ENCODE measurements at places on chromosomes 2 and 18.

- DNase-seq = no peak
Observed at GRCh38 chr2:72035518-72036172, 112.0 kb downstream of the CYP26B1 start.

DNA sequence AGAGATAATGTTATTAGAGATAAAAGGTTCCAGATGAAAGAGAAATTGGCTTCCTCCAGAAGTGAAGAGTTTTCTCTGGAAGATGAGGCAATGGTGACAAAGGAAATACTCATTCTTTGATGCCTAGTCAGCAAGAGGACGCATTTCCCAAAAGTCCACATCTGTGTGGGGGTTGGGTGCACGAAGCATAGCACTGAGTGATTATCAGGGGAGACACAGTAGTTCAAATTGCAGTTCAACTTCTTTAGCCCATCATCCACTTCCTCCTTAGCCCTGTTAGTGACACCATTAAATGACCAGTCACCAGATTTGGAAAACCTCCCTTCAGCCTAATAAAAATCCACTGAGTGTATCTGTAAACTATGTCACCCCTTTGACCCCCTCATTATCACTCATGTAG is 80.9 kb upstream of the PHLPP1 start:
- no peak for DNase-seq

GRCh38 chr2:84687498-84688149 is 171.3 kb downstream of the DNAH6 start:
- DNase-seq = no peak

GRCh38 chr2:240131941-240132650 is 4.0 kb downstream of the COPS9 start:
- DNase-seq = no peak

GRCh38 chr2:182587831-182588230 is 128.2 kb upstream of the DNAJC10 start:
- peak; percentile 89 for DNase-seq

- DNase-seq = peak; percentile 80
Observed at GRCh38 chr2:217886720-217887309, 116.0 kb downstream of the TNS1 start.

GRCh38 chr2:151614606-151615306 is 119.5 kb downstream of the NEB start:
- DNase-seq = no peak

DNA sequence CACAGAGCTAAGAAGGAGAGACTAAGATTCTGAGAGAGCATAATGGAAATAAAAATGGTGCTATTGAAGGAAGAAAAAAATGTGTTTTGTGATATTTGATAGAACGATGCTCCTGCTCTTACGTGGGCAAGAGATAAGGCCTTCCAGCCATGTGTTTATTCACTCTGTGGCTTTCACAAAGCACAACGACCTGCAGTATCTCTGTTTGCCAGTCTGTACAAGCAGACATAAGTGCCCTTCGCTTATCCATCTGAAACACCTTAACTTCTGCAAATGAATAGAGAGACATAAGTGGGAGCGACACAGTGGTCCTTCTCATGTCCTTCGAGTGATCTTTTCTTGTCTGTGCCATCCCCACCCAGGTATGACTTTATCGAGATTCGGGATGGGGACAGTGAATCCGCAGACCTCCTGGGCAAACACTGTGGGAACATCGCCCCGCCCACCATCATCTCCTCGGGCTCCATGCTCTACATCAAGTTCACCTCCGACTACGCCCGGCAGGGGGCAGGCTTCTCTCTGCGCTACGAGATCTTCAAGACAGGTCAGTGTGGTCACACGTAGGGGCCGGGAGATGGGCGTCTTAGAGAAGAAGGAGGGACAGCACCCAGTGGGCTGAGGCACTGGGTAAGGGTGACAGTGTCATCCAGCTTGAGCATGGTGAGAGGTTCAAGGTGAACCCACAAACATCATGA is 33.7 kb downstream of the NRP2 start:
- no peak for DNase-seq

GRCh38 chr2:234257859-234258561 is 207.5 kb downstream of the SPP2 start:
- peak; percentile 98 for DNase-seq

GRCh38 chr2:237156857-237157779 is 71.4 kb downstream of the COPS8 start:
- DNase-seq = no peak

DNA sequence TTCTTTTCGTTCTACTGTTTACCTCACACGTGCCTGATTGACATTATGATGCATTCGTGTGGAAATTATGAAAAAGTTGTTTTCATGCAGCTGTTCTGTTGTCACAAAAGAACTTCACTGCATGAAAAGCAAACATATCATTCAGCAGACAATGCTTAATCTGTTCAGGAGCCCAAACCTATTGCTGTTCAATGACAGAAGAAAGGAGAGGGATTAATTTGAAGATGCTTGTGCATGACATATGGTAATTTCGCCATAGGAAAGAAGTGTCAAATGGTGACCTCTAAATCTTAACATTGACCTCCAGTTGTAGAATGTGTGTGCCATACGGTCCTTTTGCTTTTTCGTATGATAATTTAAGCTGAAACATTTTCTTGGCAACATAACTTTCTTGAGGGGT is 124.5 kb downstream of the WDR7 start:
- DNase-seq = no peak

DNA sequence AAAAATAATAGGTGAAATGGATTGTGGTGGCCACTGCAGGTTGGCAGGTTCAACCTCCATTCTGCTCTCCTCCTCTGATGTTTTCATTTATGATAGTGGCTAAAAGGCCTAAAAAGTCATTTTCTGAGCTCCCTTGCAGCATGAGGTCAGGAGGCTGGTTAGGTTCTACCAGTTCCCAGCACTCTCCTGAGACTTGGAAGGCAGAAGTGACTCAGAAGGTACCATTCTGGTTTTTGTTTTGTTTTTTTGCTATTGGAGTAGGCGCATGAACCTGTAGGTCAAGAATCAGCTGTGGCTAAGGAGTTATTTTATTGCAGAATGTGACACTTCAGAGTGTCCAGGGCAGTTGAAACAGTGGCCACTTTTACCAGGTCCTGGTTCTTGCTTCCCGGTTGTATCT is 181.9 kb downstream of the CCDC102B start:
- DNase-seq = no peak

- no peak for DNase-seq
Observed at GRCh38 chr2:101744832-101745231, 47.3 kb downstream of the MAP4K4 start.

DNA sequence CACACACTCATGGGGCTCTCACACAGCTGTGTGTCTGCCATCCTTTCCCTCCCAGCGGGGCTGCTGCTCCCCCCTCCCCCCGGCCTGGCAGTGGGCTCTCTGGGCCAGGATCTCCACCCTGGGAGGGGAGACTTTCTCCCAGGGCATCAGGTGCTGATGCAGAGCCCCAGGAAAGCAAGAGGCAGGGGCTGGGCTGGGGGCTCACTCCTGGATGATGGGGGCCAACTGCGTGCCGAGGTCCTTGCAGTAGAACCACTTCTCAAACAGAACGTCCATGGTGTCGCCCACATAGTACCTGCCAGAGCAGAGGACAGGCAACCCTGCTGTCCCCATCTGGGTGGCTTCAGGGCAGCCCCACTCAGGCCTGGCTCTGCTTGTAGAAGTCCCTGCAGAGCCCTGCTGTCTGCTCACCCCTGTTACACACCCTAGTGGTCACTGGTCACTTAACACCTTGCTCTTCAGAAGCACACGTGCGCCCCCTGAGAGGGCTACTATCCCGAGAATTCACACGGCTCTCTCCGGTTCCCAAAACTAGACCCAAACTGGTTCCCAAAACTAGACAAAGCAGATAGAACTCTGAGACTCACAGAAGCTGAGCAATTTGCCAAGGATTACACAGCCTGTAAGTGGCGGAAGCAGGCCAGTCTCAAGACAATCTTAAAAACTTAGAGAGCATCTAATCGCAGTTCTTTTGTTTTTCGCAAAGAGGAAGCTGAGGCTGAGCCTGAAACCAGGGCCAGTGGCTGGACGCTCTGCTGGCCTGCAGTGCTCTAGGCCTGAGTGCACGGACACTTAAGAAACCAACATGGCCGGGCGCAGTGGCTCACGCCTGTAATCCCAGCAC is 6.6 kb upstream of the OXER1 start:
- peak; percentile 49 for DNase-seq

Data from fibroblast of the aortic adventitia (primary cell).